ENCODE measurements at places on chromosomes 11 and 22. TPM values are rescaled to one million over a fixed set of nuclear protein-coding genes. Genes with fewer than 3 reads are reported as not detected.

GRCh38 chr22:43131773-43132501 lies 11.3 kb downstream of the MCAT start:
- no peak overlapping the region for H3K27ac ChIP-seq
- H3K27me3 ChIP-seq, result no peaks in the 10 kb centered on the region
- no peak overlapping the region for H3K4me3 ChIP-seq
- H3K36me3 ChIP-seq, result peaks cover 2% of the 10 kb centered on the region

The GAB4 gene
- total RNA-seq, result 1.6 TPM

GRCh38 chr11:108693852-108694251 lies 29.0 kb downstream of the DDX10 start:
- no peak overlapping the region for H3K4me3 ChIP-seq
- no peaks in the 10 kb centered on the region for H3K4me1 ChIP-seq
- no peak overlapping the region for H3K27ac ChIP-seq
- DNase-seq, result no peak
- H3K27me3 ChIP-seq, result no peaks in the 10 kb centered on the region

DNA sequence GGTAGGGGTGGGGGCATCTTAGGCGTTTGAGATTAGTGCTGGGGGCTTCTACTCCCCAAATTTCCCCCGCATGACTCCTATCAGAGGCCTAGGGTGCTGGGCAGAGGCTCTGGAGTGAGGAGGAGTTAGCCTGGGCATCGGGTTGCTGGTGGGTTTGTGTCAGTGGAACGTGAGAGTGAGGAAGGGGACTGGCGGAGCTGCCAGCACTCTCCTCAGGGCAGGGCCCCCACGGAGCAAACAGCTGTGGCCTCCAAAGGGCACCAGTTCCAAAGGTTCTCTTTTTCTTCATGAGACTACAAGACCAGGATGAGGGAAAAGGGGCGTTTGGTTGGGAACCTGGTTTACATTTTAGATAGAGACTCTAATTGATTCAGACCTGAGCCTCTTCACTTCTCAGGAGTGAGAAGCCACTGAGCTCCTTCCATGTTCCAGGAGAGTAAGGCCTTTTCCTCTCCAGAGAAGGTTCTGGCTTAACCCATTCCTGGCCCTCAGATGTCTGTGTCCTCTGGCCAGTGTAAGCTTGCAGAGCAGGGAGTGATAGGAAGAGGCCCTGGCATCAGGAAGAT lies 35.6 kb upstream of the CDON start:
- no peaks in the 10 kb centered on the region for H3K4me1 ChIP-seq
- H3K36me3 ChIP-seq, result no peaks in the 10 kb centered on the region
- peaks cover 2% of the 10 kb centered on the region for H3K27me3 ChIP-seq
- H3K4me3 ChIP-seq, result no peak overlapping the region
- no peak overlapping the region for H3K27ac ChIP-seq

GRCh38 chr11:1116104-1116503 lies 41.4 kb downstream of the MUC2 start:
- no peaks in the 10 kb centered on the region for H3K36me3 ChIP-seq
- H3K4me3 ChIP-seq, result no peak overlapping the region
- H3K4me1 ChIP-seq, result no peaks in the 10 kb centered on the region

GRCh38 chr11:36014898-36015665 lies 71.2 kb downstream of the LDLRAD3 start:
- H3K36me3 ChIP-seq, result no peaks in the 10 kb centered on the region
- no peaks in the 10 kb centered on the region for H3K4me1 ChIP-seq
- peaks cover 12% of the 10 kb centered on the region for H3K27me3 ChIP-seq
- no peak for DNase-seq
